HCT116 (cell line): ENCODE measurements at places on chromosomes 3 and 15.
A peak's percentile ranks its signal among the peaks of the same experiment; 100 is the strongest.

DNA sequence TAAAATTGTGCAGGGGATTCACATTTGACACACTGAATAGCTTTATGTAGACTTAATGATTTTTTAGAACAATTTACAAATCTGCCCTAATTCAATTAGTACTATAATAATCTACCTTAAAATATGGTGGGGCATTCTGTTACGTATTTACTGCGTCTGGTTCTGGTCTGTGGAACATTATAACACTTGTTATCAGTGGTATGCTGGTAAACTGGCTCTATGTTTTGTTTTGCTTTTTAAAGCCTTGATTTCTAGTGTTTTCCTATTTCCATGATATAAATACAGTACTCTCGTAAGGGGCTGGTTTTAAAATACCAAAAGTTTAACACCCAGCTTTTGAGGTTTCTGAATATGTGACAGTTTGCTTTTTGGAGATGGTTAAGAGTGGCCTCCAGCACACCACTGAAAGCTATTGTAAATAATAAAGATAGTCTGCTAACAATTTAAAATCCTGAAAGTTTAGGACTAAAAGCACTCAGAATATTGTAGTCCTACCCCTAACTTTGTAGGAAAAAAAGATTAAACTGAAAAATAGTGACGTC lies 65.6 kb upstream of the CD47 start:
- no peak for DNase-seq

GRCh38 chr15:93929375-93930094 lies 301.8 kb upstream of the MCTP2 start:
- no peak for DNase-seq

DNA sequence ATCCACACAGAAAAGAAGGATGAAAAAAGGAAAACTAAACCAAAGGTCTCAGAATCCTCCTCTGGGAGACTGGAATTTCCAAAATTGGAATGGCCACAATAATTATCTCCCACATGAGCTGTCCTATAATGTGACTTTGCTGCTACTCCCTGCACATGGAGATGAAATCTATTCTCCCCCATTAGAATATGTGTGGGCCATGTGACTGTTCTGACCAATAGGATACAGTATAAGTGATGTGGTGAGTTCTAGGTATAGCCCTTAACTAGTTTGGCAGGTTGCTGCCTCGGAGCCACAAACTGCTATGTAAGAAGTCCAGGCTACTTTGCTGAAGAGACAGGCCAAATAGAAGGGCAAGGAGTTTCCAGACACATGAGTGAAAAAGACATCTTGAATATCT lies 5.2 kb downstream of the TRIM59 start:
- no peak for DNase-seq

- DNase-seq = no peak
These were observed 172.7 kb upstream of the PRICKLE2 start for GRCh38 chr3:64398006-64398405.

DNA sequence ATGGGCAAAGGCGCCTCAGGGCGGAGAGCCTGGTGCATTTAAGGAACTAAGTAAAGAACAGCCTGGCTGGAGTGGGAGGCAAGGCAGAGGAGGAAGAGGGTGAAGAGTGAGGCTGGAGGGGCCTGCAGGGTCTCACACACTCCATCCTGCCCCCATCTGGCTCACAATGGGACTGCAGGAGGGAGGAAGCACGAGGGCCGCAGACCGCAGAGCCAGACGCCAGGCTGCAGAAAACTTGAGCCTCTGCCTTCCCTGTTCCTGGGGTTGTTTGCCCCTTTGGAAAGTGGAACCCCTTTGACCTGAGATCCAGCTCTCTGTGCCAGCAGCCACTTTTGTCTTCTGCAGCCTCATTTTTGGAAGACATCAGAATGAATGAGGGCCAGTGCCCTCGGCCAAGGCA lies 138.0 kb downstream of the SRGAP3 start:
- DNase-seq = no peak

DNA sequence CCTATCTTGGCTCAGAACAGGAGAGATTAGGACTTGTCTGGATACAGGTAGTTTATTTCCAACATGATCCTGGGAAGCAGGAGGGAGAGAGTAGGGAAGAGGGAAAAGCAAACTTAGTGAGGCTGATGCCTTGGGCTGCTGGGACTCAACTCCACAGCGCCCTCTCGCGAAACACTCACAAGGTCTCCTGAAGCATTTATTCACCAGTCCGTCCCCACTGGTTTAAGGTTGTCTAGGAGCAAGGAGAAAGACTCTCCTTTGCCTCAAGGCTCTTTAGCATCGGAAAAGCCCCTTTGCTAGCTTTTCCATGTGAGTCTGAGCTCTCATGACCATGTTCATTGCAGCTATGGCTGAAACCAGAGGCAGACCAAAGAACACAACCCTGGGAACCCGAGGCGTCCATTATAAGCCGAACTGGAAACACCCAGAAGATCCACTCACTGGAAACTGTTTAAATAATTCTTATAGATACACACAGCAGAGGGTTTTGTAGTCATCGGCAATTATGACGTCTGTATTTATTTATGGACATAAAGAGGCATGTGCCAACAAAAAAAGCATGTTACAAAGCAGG lies 244.5 kb downstream of the CD47 start:
- peak; percentile 64 for DNase-seq

- no peak for DNase-seq
These were observed 18.7 kb upstream of the PTPN9 start for GRCh38 chr15:75597667-75598341.

- DNase-seq = no peak
These were observed 85.0 kb upstream of the P3H2 start for GRCh38 chr3:190205739-190206138.

DNA sequence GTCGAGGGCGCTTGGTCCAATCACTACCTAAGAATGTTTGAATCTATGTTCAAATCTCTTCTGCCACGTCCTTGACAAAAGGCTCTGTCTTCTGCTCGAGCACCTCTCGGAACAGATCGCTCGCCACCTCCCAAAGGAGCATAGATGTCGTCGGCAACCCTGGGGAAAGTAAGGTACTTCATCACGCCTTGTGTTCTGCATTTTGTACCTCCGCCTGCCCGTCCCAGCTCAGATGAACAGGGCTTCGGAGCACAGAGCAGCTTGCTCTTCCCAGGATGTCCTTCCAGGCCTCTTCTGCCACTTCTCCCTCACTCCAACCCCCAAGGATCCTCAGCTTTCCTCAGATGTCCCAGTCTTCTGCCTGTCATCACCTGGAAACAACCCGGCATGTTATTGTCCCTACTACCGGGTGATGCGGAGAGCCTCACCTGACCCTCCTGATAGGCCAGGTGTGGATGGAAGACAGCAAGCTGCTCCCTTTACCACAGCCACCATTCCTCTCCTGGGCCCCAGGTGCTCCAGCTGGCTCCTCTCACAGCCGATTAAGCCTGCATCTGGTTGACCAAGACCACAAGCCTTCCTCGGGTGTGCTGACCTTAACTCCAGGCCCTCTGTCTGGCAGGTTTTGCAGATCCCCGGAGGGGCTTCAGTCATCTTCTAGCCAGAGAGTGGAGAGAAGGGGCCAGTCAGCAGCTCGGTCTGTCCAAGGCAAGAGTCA lies 270.5 kb downstream of the FAM43A start:
- no peak for DNase-seq

DNA sequence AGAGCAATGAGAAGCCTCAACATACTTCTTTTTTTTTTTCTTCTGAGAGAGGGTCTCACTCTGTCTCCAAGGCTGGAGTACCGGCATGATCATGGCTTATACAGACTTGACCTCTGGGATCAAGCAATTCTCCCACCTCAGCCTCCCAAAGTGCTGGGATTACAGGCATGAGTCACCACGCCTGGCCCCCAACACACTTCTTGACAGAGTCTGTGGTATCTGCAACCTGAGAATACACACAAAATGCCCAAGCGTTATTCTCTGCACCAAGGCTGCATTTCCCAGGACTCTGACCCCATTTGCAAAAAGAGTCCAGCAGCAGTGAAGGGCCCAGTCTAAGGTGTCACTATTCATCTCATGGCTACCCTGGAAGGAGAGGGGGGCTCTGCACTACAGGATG lies 42.7 kb upstream of the BLM start:
- no peak for DNase-seq

GRCh38 chr3:186283651-186284348 lies 78.2 kb downstream of the DGKG start:
- no peak for DNase-seq

- no peak for DNase-seq
These were observed 95.2 kb upstream of the PLCL2 start for GRCh38 chr3:16789344-16790120.

DNA sequence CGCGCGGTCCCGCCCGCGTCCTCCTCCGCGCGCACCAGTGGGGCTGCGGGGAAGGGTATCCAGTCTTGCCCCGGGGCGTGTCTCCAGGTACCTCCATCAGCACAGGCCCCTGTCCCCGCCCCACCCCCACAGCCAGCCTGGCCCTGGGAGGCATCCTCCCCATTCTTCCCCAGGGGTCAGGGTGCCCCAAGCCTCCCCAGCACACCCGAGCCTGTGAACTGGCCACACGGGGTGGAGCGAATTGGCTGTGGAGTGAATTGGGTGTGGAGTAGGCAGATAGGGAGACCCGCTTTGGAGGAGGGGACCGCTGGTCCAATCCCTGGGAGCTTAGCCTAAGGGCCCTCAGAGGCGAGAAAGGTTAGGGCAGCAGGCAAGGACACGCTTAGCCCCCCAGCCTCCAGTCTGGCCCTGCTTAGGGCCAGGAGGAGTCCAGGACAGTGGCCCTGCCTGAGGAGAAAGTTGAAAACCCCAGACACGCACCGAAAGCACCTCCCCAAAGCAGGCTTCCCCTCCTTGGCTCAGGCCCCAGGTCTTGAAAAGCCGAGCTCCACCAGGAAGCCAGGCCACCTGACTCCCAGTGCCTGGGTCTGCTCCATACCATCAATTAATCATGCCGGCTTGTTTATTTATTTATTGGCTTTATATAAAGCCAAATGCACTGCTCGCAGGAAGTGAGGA lies 107.7 kb upstream of the SLC6A11 start:
- DNase-seq = no peak
